CD8-positive, alpha-beta memory T cell (primary cell): ENCODE measurements at places on chromosomes 12 and 14.

DNA sequence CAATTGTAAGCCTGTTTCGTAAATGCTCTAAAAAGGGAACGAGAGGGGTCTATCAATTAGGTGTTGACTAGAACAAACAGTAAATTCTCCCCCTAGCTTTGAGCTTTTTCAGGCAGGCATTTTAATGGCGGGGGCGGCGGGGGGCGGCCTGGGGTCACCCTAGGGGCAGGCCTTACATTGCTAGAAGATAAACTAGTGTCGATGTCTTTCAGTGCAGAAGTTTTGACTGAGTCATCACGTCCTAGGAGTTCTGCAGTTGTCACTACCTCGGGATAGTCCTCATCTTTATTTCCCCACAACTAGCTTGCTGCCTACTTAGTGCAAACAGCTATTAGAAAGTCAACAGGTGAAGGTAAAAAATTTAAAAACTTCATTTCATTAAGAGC lies 1.6 kb downstream of the ATP6V1D start:
- no peak for DNase-seq

- no peak for DNase-seq
Observed at GRCh38 chr14:96417254-96417653, 25.3 kb downstream of the AK7 start.

DNA sequence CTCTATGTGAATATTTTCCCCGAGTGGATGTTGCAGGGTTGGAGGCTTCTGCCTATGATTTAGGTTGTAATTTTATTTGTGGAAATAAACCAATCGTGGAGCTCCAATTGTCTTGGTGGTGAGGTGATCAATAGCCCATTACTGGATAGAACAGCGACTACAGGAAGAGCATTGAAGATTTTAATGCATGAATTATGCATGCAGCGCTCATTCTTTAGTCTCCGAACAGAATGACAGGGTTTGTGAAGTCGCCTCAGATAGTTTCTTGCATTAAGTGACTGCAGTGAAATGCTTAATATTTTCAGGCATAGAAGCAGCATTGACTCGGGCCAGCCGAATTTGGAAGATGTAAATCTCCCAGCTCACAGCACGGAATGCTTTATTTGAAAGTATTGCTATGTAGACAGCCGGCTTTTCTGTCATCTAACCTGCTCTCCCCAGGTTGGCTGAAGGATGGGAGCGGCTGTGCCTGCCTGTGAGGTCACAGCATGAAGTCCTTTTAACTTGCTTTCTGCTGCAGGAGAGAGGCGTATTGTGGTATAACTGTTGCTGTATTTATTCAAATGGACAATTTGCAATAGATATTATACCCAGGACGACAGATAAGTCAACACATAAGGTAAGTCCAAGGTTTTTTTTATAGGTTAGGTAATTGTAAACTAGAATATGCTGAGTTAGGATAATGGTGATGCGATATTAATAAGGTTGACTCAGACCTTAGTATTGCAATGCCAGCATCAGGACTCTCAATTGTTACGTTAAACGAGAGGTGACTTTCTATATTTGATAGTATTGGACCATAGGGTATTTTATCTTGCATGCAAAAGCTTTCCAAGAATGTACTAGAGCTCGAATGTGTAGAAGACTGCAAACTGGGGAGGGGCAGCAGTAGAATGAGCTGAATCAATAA lies 135.7 kb downstream of the CNTN1 start:
- no peak for DNase-seq

- DNase-seq = no peak
Observed at GRCh38 chr12:39443929-39444209, 949 bp upstream of the KIF21A start.

DNA sequence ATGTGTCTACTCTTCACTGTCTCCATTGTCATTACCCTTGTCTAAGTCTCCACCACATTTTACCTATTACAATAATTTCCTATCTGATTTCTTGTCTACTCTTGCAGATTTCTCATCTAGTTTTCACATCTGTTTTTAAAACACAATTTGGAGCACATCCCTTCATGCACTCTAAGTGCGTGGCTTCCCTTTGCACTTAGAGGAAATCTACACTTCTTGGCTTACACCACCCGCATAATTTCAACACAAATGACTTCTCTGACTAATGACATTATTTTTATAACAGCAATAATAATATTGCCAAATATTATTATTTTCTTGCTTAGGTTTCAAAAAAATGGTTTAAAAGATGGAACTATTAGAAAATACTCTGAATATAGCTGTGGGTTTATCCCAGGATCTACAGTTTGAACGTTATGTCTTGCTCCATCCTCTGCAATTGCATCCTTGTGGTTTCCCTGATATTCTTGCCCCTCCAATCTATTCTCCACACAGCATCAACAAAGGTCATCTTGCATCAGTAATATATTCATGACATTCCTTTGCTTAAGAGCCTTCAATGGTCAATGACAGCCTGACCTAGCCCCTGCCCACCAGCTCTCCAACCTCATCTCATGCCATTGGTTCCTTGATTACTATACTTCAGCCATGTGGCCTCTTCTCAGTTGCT lies 153.7 kb downstream of the SLC25A21 start:
- DNase-seq = no peak

DNA sequence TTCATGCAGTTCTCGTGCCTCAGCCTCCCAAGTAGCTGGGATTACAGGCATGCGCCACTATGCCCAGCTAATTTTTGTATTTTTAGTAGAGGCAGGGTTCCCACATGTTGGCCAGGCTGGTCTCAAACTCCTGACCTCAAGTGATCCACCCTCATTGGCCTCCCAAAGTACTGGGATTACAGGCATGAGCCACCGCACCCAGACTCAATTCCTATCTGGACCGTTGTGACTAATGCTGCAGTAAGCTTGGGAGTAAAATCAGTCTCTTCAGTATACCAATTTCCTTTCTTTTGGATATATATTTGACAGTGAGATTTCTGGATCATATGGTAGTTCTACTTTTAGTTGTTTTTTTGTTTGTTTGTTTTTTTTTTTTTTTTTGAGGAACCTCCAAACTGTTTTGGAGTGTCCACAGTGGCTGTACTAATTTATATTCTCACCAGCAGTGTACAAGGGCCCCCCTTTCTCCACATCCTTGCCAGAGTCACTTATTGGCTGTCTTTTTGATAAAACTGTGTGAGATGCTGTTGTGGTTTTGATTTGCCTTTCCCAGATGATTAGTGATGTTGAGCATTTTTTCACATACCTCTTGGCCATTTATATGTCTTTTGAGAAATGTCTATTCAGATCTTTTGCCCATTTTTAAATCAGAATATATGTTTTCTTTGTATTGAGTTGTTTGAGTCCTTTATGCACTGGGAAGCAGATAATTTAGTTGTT lies 37.3 kb upstream of the EVL start:
- DNase-seq = no peak

GRCh38 chr12:106247674-106248311 lies at the start of gene CKAP4:
Gene CKAP4 (minus strand): TSS chr12:106248020. CDS start chr12:106247851, 169 bp downstream.
- DNase-seq = peak; percentile 74

DNA sequence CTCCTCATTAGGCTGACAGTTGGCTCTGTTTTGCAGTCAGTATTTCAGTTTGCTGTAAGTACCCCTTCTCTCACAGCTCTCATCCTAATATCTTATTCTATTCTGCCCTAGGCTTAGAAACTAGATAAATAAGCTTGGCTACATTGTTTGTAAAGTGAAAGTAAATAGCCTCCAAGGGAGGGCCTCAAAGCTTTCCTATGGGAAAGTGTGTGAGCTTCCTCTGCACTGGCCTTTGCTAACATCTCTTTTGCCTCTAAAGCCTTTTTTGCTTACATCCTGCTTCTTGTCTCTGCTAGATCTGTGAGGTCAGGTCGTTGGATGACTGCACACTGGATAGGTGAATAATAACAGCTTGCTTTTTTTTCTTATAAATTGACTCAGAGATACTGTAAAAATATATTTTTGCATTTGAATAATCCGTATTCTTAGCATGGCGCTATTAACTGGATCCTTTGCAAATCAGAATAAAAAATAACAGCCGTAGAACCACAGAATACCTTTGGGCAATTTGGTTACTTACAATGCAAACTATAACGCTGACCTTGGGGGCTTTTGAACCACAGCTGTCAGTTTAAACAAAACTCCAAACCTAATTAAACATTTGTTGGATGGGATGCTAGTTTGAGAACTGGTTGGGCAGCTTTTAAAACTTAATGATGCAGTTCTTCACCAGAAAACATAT lies 55.1 kb downstream of the TTC6 start:
- DNase-seq = no peak

- no peak for DNase-seq
Observed at GRCh38 chr12:18428416-18428815, 167.1 kb downstream of the PIK3C2G start.

GRCh38 chr14:105324080-105324778 lies 9.7 kb downstream of the PACS2 start:
- no peak for DNase-seq

DNA sequence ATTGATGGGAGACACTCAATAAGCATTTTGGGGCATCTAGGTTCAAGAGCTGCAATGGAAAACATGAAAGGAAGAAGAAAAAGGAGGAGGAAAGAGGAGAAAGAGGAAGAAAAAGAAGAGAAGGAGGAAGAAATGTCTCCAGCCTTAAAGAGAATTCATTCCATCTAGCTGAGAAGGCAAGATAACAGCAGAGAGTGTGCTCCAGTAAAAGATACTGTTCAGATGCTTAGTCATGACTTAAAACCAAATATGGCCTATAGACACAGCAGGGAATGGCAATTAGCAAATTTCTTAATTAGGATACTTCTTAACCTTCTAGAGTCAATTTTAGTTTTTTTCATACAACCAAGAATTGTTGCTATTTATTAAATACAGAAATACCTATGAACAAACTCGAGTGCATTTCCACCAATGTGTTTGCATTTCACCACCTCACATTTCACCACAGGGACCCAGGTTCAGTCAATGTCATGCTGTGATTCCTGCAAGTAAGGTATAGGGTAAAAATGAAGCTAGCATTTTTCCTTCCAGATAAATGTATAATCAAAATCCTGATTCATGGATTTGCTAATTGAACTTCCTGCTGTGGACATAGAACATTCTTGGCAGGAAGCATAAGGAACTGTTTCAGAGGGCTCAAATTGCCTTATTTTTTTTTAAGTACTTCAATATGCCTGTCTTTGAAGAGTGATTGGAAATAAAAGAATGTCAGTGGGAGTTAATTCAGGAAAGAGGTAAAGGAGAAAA lies 177.8 kb downstream of the RPS29 start:
- no peak for DNase-seq

- no peak for DNase-seq
Observed at GRCh38 chr12:122030424-122031035, 8.8 kb downstream of the BCL7A start.

GRCh38 chr14:64476438-64476837 lies 11.1 kb downstream of the AKAP5 start:
- DNase-seq = no peak

GRCh38 chr14:90720336-90720735 lies 95.9 kb downstream of the TTC7B start:
- DNase-seq = no peak

GRCh38 chr14:22491683-22492621 lies 97.1 kb downstream of the DAD1 start:
- DNase-seq = peak; percentile 41

- DNase-seq = no peak
Observed at GRCh38 chr14:106788534-106788933, 1262.2 kb downstream of the TMEM121 start.

DNA sequence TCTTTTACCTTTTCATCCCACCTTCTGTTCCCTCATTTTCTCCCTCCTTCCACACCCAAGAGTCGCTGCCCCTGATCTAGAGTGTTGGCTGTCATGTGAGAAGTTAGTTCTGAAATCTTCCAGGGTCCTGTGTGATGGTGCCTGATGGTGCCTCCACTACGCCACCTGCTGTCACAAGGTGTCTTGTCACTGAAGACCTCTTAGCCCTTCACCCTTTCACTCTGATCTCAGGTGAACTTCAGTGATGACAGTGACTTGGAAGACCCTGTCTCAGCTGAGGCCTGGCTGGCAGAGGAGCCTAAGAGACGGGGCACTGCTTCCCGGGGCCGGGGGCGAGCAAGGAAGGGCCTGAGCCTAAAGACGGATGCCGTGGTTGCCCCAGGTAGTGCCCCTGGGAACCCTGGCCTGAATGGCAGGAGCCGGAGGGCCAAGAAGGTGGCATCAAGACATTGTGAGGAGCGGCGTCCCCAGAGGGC lies 7.6 kb upstream of the PFDN5 start:
- peak; percentile 84 for DNase-seq

DNA sequence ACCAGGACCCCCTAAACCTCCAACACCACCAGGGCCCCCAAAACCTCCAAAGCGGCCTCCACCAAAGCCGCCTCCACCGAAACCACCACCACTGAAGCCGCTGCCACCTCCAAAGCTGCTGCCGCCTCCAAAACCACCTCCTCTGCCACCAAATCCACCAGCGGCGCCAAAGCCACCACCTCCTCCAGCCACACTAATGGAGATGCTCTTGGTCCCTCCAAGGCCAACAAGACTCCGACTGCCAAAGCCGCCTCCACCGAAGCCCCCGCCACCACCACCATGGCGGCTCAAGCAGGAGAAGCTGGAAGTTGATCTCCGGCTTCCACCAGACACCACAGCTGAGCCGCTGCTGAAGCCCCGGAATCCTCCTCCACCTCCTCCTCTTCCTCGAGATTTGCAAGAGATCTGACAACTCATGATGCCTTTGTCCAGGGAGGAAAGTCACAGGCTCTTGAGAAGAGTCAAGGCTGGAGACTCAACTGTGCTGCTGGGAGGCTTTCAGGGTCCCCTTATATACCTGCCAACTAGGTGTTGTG lies at the start of gene KRT2:
Gene KRT2, minus strand, starts transcription at position 486 of the 536 bp plus-strand sequence. Its CDS starts 69 bp downstream, at position 417.
- DNase-seq = no peak

- DNase-seq = no peak
Observed at GRCh38 chr12:49626169-49626835, 2.9 kb downstream of the PRPF40B start.

- DNase-seq = no peak
Observed at GRCh38 chr14:71290960-71291466, 383.8 kb downstream of the PCNX1 start.

DNA sequence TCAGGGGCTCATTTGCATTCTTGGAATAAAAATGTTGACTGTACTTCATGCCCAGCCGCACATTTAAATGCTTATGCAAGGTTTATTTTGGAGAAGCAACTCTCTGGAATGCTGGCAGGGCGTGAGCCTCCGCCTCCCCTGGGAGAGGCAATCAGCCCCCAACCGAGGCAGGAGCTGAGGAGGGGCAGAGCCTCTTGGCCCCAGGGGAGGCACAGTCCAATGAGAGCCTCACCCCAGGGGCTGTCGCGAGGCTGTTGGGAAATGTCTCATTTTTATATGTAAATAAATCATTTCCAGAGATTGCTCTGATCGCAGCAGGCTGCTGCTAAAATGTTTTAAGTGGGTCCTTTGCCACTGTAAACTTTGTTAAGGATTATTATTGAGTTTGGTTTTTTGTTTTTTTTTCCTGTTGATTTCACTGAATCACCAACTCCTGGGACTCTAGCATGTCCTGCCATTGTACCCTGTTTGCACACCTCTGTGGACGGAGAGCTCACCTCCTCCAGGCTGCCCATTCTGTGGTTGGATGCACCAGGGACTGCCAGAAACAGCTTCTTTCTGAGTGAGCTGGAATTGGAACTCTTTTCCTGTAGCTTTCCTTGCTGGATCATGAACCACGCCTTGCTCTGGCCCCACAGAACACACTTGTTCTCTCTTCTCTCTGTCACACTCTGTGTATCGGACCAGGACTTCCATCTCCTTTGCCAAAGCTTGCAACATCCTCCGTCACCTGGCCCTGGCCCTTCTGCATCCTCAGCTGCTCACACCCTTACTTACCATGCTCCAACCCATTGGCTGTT lies 46.9 kb upstream of the FAM181A start:
- DNase-seq = no peak
